Lower leg skin (tissue), 4 donors: ENCODE measurements at places on chromosomes 3 and 15. TPM values are rescaled to one million over a fixed set of nuclear protein-coding genes. Genes with fewer than 3 reads are reported as not detected.

The GOLGA8T gene
- 0.17 TPM for total RNA-seq

DNA sequence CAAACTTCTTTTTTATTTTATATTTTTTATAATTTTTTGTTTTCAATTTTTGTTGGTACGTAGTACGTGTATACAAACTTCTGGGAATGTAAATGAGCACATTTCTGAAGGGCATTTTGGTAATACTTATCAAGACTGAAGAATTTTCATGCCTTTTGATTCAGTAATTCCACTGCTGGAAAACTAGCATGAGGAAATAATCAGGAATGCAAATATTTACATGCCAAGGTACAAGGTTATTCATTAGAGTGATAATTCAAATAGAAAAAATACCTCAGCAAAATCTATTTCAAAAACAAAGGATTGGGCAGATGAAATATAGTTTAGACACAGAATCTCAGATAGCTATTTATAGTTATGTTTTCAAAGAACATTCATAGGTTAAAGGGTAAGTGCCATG is 128.7 kb downstream of the DMXL2 start:
- DNase-seq: no peak

DNA sequence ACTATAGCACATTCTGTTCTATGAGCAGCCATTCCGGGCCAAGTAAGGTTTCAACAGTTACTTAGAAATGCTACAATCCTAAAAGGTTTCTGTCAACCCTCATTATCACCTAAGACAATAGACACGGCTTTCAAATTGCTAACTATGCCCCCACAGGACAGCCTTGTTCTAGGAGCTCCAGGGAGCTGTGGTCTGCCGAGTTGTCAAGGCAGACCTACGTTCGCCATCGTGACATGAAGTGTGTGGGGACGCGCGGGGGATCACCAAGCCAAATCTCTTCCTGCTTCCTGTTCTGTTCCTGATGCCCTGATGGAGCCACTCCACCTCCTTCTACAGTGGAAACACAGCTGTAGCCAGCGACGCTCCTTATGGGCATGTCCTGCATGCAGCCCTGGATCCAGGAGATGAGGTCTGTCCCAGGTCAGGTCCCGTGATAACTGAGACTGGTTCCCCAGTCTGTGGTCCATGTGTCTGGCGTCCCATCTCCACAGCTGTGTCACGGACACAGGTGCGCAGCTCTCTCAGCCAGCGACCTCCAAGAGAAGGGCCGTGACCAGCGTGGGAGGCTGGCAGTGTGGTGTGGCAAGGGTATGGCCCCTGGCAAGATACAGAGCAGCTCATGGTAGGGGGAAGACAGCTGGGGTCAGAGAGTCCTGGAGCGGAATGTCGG is 82.8 kb downstream of the PCSK6 start:
- DNase-seq: no peak

The ROPN1 gene
- 3.8 TPM for total RNA-seq

The RASL12 gene
- total RNA-seq: 18.9 TPM

- DNase-seq: no peak
These were observed 609.0 kb downstream of the GRM7 start for GRCh38 chr3:7469866-7470265.

The SLC26A6 gene
- 16.2 TPM for total RNA-seq

DNA sequence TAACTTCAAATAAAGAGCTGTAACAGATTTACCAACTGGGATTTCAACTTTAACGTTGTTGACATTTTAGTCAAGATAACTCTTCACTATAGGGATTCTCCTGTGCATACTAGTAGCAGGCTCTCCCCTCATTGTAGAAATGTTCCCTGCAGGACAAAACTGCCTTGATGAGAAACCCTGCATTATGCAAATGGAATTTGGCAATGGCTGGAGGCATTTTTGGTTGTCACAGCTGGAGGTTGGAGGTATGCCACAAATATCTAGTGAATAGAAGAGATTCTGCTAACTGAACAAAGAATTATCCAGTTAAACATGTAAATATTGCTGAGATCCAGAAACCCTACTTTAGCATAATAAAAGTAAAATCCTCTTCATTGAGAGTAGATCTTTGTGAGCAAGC is 928.8 kb upstream of the ALCAM start:
- no peak for DNase-seq

The MEIS2 gene
- 18.5 TPM for total RNA-seq

DNA sequence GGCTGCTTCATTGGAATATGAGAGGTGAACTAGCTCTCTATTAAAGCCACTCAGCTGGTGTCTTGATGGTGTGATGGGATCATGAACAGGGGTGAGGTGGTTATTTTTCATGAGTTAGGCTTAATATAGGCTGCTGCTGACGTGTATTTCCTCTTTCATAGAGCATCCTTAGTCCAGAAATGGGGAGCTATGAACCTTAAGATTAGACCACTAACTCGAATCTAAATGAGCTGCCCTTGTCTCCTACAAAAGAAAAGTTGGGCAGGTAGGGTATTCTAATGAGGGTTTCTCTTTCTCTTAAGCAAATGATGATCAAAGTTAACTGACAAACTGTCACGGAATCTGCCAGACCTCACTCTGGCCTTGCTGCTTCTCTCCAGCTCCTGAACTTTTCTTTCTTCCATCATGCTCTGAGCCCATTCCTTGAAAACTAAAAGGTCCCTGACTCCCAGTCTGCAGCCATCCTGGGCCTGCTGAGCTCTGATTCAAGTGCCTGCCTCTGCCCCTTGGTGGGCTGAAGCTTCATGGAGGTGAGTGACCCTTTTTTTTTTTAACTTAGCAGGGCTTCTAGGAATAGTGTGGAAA is at the start of gene TRIM69:
Gene TRIM69, plus strand, starts transcription at position 348 of the 585 bp plus-strand sequence. Its CDS starts 177 bp downstream, at position 525.
- DNase-seq: no peak

- DNase-seq: no peak
These were observed 14.4 kb upstream of the PLA2G4D start for GRCh38 chr15:42108806-42109205.

GRCh38 chr3:195238586-195239118 is 32.3 kb downstream of the XXYLT1 start:
- peak; percentile 27 for DNase-seq

- DNase-seq: no peak
These were observed 27.2 kb downstream of the EEFSEC start for GRCh38 chr3:128180436-128180835.

The ITPKA gene
- not detected for total RNA-seq

- no peak for DNase-seq
These were observed 8.5 kb downstream of the PLXND1 start for GRCh38 chr3:129598000-129598381.

DNA sequence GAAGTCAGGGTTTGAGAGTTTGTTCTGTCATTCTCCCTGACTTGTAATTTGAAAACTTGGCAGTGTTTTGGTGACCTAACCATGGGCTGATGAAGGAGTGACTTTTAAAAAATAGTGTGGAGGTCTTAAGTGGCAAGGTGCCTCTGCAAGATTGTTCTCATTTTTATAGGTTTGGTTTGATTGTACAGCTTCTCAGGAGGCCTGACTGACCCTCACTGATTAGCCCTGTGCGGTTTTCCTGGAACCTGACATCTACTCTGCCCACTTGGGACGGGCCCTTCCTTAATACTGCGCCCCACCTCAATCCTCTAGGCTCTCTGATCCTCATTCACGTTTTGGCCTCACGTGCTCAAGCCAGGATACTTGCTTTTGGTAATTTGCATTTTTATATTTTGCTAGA is 2.8 kb downstream of the UBE2E1 start:
- no peak for DNase-seq

- no peak for DNase-seq
These were observed 10.1 kb downstream of the FAM131A start for GRCh38 chr3:184347321-184348056.

The POPDC2 gene
- total RNA-seq: 1.9 TPM

DNA sequence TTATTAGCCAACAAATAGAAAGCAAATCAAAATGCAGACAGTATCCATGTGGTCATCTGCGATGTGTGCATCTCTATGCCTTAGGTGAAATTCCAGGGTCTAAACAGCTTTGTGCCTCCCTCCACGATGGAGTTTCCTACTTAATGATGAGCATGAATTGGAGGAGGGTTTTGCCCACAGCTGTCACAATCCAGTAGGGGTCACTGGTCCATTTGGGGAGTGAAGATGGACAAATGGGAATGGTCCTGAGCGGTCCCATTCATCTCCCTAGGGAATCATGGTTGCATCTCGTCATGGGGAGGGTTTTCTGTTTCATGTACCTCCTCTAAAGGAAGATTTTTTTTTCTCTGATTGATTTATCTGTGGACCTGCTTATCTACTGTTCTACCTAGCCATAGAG is 358.0 kb downstream of the PTPRG start:
- DNase-seq: no peak

DNA sequence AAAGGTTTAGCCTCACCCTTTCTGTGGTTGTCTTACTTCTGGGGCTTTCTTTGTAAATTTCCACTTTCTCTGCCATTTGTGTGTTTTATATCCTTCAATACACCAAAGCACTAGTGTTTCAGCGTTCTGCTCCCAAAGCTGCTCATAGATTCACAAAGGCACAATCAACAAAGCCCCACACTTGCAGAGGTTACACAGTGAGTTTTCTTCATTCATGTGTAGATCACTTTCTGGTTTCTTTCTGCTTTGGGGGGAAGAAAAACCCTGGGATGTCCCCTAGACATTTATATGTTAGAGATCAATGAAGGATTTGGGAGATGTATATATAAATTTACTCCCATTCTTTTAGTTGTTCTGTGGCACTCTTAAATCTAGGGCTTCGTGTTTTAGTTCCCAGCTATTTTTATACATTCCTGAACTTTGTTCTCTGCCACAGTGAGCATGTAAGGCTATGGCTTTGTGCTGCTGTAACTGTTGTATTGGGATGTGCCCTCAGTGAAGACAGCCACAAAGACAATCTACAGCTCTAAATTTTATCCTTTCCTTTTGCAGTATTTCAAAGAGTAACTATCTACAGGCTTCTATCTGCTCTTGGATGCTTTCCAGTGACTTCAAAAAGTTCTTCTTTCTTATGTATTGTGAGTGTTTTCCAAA is 636.5 kb downstream of the ZBBX start:
- DNase-seq: no peak

DNA sequence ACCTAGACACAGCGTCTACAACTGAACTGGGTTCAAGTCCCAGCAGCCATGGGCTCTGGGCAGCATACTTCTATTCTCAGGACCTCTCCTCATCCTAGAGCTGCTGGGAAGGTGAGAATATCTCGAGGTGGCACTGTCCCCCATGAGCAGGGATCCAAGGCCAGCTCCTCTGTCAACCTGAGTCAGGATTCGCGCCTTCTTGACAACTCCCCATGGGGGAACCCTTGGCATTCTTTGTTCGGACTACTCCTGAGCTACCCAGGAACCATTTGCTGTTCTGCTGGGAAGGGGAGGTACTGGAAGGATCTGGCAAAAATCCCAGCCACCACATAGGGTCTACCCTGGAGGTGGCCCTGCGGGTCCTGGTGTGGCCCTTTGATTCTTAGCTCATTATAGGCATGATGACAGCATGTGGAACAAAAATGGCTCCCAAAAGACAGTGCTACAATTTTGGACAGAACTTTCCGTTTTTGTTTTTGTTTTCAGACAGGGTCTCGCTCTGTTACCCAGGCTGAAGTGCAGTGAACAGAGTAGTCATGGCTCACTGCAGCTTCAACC is 22.3 kb downstream of the PLXNB1 start:
- no peak for DNase-seq

DNA sequence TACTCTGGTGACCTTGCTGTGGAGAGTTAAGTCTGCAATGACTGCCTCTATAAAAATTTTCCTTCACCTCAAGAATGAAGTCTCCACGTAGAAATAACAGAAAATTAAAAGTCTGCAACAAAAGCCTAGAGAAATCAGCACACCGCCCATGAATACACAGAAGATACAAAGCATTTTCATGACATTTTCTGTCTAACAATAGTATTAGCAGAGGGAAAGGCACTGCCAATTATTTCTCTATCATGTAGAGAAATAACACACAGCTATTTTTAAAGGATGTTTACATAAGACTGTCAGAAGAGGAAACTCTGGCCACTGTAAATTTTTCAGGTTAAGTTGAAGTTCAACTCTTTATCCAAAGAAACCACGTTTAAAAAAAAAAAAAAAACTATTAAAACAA is 80.8 kb downstream of the GSK3B start:
- DNase-seq: no peak

DNA sequence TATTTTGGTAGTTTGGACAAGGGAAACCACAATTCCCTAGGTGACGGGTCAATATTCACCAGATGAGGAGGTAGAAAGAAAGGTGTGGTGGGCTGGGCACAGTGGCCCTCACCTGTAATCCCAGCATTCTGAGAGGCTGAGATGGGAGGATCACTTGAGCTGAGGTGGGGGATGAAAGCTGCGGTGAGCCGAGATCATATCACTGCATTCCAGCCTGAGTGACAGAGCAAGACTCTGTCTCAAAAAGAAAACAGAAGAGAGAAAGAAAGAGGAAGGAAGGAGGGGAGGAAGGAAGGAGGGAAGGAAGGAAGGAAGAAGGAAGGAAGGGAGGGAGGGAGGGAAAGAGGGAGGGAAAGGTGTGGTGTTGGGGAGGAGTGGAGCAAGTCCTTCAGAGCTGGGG is 56.1 kb upstream of the RNF7 start:
- DNase-seq: no peak

- no peak for DNase-seq
These were observed 243.1 kb upstream of the STT3B start for GRCh38 chr3:31289584-31289983.

The GABRB3 gene
- total RNA-seq: 0.13 TPM

DNA sequence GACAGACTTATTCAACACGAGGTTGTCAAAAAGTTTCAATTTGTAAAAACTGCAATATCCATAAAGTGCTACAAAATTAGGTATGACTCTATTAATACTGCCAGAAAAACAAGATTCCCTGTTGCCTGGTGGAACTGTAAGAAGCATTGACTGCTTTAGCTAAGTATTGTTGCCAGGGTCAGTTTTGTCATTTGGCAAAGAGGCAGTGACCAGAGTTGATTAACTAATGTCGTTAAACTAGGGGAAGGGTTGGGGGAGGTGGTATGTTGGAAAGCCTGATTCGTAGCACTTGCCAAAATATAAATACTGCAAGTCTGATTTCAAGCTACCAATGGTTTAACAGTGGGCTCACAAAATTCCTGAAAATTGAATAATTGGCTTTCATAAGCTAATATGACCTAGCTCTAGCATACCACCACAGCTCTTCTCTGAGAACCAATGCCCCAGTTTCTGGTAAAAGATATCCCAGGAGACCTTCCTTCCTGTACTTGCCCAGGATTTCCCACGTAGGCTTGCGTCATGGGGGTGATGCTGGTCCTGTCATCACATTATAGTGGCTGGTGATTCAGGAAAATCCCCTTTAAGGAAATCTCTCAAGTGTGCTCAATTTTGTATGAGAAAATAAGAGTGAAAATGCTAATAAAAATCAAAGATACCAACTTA is 266.4 kb upstream of the TBC1D5 start:
- DNase-seq: no peak

The CCDC54 gene
- not detected for total RNA-seq
